ENCODE measurements at places on chromosomes 7 and 10.

- DNase-seq: no peak
Measured at GRCh38 chr7:70761711-70762328, 370.1 kb upstream of the GALNT17 start.

- no peak for DNase-seq
Measured at GRCh38 chr10:44173608-44173894, 211.3 kb downstream of the CXCL12 start.

GRCh38 chr7:142323706-142324105, 65.8 kb upstream of the PRSS58 start:
- peak; percentile 26 for DNase-seq

- DNase-seq: no peak
Measured at GRCh38 chr7:108347616-108348015, 108.6 kb downstream of the NRCAM start.

GRCh38 chr7:143408252-143408685, 387 bp downstream of the EPHA1 start:
- no peak for DNase-seq

- DNase-seq: no peak
Measured at GRCh38 chr7:134315679-134316538, 821 bp downstream of the SLC35B4 start.

DNA sequence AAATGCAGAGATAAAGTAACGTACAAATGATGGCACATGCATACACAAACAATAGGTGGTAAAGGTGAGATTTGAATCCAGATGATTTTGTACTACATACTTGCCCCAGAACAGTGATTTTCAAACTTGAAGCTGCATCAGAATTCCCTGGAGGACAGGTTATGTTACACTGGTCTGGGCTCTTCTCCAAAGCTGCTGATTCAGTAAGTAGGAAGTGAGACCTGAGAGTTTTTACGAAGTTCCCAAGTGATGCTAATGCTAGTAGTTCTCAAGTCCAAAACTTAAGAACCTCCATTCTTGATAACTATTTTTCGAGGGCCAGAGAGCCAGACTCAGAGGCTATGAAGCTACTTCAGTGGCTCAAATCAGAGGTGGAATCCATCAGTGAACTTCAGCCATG, 159.0 kb upstream of the POM121L12 start:
- no peak for DNase-seq

DNA sequence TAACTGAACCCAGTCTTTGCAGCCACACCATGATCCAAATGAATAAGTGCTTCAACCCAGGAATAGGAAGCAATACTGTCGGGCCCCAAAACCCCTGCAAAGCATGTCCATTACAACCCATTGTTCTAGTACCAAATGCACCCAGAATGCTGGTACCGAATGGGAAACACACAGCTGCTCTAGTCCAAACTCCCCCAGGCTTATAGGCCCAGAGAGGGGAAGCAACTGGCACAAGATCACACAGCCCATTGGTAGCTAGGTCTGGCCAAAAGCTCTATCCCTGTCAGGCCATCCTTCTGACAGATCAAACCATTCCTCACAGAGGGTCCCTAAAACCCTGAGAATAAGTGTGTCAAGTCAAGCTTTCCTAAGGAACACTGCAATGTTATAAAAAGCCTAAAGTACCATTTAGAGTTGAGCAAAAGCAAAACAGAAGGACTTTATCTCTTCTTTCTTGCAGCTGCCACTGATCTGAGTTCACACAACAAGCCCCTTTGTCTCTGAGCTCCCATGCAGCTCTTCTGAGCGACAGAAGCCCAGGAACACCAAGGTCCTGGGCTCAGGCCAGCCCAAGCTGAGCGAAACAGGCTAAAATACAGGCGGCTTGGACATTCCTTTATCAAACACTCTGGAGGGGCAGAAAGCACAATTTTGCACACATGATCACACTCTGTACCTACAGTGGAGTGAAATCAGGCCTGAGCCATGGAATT, 116.7 kb downstream of the SGMS1 start:
- DNase-seq: no peak

DNA sequence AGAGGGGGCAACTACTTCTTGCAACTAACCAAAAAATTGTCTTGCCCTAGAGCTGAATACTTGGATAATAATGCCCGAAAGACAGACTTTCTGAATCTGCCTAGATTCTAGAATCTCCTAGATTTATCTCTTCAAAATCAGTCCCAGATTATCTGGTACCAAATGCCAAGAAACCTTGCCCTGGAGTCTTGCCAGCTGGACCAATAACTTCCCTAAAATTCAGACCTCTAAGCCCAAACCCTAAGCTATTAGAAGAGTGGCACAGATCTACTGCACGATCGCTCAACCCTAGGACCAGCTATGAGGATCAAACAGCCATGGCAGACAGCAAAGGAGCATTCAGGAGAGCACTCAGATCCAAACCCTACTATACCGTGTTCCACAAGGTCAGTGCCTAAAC, 45.0 kb downstream of the ARMH3 start:
- DNase-seq: no peak

DNA sequence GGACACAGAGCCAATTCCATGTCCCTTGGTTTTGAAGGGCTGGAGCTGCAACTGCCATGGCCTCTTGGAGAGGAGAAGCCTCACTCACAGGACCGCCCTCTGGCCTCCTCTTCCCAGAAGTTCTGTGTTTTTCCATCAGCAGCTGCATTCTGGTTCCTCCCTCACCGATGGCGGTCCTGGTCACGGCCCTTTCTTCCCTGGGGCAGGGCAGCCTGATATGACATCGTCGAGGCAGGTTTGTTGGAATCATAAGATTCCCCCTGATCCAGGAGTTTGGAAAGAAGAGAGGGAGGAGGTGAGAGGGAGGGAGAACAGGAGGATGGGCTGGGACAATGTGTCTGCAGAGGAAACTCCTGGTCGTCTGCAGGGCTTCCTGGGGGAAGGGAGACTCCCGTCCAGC, 82.7 kb upstream of the PDZD8 start:
- DNase-seq: no peak

DNA sequence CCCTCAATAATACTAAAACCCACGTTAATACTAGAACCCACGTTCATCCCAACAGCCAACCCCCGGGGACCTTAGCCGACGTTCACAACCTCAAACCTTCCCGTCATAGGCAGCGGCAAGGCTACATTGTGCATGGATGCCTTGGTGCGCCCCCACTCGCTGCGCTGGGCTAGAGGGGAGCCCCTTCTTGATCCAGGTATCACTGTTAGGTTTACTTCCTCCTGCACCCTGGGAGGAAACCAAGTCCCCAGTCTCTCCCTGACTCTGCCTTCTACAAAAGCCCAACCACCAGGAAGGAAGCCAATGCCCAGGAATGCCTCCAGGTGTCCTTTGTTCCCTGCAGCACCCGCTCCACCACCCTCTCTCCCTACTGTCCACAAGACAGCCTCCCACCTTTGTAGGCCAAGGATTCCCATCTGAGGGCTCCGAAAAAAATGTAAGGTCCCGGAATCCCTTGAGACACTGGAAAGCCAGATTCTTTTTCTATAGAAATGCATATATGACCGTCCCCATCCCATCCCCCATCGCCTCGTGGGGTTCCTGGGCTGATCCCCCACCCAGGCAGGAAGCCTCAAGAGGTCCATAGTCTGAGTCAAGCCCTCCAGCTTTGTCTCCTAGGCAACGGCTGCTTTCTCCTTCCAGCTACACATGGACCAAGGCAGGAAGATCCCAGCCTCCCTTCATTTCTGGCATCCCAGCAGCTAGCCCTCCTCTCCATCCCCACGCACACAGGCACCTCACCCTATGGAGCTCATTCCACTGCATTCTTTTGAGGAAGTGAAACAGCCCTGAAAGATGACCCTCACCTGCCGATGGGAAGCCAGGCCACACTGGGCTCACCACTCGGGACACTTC, 25.2 kb downstream of the CTBP2 start:
- DNase-seq: no peak

GRCh38 chr10:110034596-110034995, 26.8 kb downstream of the ADD3 start:
- DNase-seq: no peak

- DNase-seq: no peak
Measured at GRCh38 chr10:34906067-34906965, 91.2 kb upstream of the PARD3 start.

GRCh38 chr7:106056513-106057203, 55.5 kb downstream of the SYPL1 start:
- DNase-seq: peak; percentile 51

- no peak for DNase-seq
Measured at GRCh38 chr7:158062661-158063060, 525.0 kb downstream of the PTPRN2 start.

- no peak for DNase-seq
Measured at GRCh38 chr7:127943541-127944521, 87.4 kb downstream of the LRRC4 start.

GRCh38 chr7:136138991-136139390, 161.8 kb upstream of the MTPN start:
- no peak for DNase-seq

DNA sequence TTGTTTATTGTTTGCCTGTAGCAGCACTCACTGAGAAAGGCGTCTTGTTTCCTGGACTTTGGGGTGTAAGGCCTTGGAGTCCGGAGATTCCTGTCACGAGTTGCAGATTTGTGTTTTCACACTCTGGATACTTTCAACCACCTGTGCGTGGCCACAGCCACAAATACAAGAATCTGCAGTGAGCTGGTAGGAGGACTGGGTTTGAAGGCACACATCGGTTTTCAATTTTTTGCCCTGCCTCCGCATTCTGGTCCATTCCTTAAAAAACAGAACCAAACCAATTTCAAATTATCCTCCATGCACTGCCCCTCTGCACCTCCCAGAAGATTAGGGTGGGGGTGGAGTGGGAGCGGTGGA, 619 bp downstream of the EXOC4 start:
- no peak for DNase-seq

GRCh38 chr10:10017716-10018115, 1000.0 kb upstream of the CELF2 start:
- no peak for DNase-seq

DNA sequence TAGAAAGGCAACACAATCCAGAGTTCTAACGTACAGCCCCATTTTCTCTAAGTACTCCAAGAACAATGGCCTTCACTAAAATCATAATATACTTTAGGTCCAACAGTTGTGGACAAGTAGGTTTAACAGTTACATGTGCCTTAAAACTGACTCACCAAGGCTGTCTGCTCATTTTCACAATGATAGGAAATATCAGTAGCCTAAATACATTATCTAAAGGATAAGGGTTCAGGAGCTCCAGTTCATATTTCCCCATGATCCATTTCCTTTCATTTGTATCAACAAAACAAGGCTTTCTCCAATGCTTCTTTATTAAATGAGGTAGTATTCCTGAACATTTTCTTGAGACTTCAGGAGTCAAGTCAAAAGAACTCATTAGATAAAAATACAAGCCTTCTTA, 164.0 kb downstream of the SLC25A13 start:
- no peak for DNase-seq

- DNase-seq: no peak
Measured at GRCh38 chr7:30028749-30029635, 780 bp downstream of the PLEKHA8 start.

GRCh38 chr7:49023345-49024328, 99.3 kb downstream of the CDC14C start:
- no peak for DNase-seq

- DNase-seq: no peak
Measured at GRCh38 chr10:83078645-83079044, 1060.7 kb upstream of the GHITM start.

- no peak for DNase-seq
Measured at GRCh38 chr7:21293771-21294170, 134.1 kb upstream of the SP4 start.

DNA sequence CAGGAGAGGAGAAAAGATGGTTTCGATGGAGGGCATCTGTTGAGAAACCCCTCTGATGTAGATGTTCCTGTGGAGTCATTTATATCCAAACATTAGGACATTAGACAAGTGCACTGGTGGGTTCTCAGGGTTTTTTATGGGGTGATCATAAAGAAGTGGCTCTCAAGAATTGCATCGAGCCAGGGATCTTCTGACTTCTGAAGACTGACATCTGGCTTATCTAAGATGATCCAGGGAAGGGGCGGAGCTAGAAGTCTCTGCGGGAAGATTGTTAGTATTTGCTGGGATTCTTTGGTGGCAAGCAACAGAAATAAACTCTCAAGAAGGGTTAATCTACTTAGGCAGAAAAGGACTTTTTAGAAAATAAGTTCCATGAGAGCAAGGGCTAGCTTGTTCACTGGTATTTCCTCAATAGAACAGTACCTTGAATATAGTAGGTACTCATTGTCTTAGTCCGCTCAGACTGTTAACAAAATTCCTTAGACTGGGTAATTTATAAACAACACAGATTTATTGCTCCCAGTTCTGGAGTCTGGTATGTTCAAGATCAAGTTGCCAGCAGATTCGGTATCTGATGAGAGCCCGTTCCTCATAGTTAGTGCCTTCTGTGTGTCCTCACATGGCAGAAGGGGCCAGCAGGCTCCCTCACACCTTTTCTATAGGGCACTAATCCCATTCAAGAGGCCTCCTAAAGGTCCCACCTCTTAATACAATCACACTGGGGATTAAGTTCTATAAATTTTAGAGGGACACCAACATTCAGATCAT, 28.5 kb upstream of the SYPL1 start:
- DNase-seq: no peak

DNA sequence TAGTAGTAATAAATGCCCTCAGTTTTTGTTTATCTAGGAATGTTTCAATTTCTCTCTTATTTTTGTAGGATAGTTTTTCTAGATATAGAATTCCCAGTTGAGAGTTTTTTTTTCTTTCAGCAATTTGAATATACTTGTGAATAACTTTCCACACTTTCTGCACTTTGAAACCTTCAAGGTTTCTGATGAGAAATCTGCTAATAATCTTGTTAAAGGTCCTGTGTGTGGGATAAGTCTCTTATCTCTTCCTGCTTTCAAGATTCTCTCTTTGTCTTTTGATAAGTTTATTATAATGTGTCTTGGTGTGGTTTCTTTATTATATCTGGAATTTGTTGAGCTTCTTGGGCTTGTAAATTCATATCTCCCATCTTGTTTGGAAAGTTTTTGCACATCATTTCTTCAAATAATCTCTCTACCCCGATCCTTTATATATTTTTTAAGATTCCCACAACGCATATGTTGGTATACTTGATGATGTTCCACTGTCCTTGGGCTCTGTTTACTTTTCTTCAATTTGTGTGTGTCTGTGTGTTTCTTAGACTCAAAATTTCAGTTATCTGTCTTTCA, 103.5 kb downstream of the MKX start:
- DNase-seq: no peak

DNA sequence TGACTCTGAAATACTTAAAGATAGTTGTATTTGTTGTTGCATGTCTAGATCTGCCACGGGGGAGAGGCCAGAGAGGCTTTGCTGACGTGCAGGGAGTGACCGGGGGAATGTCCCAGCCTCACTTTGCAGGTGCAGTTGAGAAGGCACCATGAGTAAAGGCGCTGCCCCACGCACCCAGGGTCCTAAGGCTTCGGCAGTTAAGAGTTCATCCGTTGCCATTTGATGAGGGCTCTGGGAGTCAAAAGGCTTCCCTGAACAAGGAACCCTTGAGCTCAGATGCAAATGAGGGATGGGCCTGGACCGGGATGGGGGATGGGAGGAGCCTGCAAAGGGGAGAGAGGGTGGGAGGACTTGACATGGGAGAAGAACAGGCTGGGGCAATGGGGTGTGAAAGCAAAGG, 20.4 kb downstream of the PPP2R2D start:
- no peak for DNase-seq
